Upper lobe of left lung (tissue), 6 donors: ENCODE measurements at places on chromosomes 13 and 19. TPM values are rescaled to one million over a fixed set of nuclear protein-coding genes. Genes with fewer than 3 reads are reported as not detected.
A peak's percentile ranks its signal among the peaks of the same experiment; 100 is the strongest.

DNA sequence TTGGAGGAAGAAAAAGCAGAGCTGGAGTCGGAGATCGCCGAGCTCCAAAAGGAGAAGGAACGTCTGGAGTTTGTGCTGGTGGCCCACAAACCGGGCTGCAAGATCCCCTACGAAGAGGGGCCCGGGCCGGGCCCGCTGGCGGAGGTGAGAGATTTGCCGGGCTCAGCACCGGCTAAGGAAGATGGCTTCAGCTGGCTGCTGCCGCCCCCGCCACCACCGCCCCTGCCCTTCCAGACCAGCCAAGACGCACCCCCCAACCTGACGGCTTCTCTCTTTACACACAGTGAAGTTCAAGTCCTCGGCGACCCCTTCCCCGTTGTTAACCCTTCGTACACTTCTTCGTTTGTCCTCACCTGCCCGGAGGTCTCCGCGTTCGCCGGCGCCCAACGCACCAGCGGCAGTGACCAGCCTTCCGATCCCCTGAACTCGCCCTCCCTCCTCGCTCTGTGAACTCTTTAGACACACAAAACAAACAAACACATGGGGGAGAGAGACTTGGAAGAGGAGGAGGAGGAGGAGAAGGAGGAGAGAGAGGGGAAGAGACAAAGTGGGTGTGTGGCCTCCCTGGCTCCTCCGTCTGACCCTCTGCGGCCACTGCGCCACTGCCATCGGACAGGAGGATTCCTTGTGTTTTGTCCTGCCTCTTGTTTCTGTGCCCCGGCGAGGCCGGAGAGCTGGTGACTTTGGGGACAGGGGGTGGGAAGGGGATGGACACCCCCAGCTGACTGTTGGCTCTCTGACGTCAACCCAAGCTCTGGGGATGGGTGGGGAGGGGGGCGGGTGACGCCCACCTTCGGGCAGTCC, 5.0 kb downstream of the FOSB start:
- DNase-seq: peak; percentile 93

GRCh38 chr13:99132295-99132835, 68.3 kb upstream of the UBAC2 start:
- DNase-seq: no peak

DNA sequence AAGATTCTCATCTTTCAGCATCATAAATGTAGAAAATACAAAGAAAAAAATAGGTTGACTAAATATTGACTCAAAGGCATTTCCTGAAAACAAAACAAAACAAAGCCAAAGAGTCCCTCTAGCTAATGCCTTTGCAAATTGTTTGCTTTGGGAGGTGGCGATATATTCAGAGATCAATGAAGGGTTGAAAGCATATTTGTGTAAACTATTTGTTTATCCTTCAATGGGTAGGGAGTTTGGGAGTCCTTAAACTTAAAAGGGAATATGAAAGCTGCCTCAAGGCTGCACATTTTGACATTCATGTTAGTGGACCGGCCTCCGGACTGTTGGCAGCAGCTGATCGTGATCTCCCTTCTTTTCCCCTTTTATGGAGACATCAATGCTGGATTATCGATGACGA, 257.5 kb downstream of the ITGBL1 start:
- no peak for DNase-seq

CEACAM5 gene
- total RNA-seq: 47.9 TPM

GRCh38 chr13:113413898-113414282, 39.4 kb downstream of the ADPRHL1 start:
- no peak for DNase-seq

DNA sequence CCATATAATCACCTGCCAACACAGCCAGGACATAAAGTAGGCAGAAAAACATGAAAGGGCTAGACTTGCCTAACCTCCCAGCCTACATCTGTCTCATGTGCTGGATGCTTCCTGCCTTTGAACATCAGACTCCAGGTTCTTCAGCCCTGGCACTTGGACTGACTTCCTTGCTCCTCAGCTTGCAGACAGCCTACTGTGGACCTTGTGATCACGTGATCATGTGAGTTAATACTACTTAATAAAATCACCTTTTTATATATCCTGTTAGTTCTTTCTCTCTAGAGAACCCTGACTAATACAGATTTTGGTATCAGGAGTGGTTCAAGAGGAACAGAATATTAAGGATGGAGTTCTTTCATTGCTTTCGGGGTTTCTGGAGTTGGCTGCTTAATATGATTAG, 2867.6 kb downstream of the PCDH9 start:
- no peak for DNase-seq
